Myocyte (in vitro differentiated cells): ENCODE measurements at places on chromosomes 16 and 17. TPM values are rescaled to one million over a fixed set of nuclear protein-coding genes. Genes with fewer than 3 reads are reported as not detected.

CFAP97D1 gene
- not detected in 2 replicates for total RNA-seq

ZMYND15 gene
- total RNA-seq, result 0.05 TPM in 1 of 2 replicates, not detected in the other

SUPT6H gene
- total RNA-seq, result 37.5 and 38.3 TPM in 2 replicates

CCL8 gene
- total RNA-seq, result not detected in 2 replicates

SLC46A1 gene
- total RNA-seq, result 1.8 and 3.2 TPM in 2 replicates

IRF8 gene
- total RNA-seq, result not detected in 2 replicates

KRTAP3-2 gene
- not detected in 2 replicates for total RNA-seq

EVPL gene
- total RNA-seq, result not detected in 2 replicates

EXOC3L1 gene
- total RNA-seq, result 0.99 and 2.1 TPM in 2 replicates

CD300LF gene
- total RNA-seq, result 0.26 TPM in 1 of 2 replicates, not detected in the other

SLC6A4 gene
- 0.03 TPM in 1 of 2 replicates, not detected in the other for total RNA-seq

CCR7 gene
- total RNA-seq, result 0.05 TPM in 1 of 2 replicates, not detected in the other

MPP3 gene
- total RNA-seq, result 5.4 and 5.5 TPM in 2 replicates

PIRT gene
- total RNA-seq, result not detected in 2 replicates

CDRT15L2 gene
- not detected in 2 replicates for total RNA-seq

RPS15A gene
- total RNA-seq, result 1,462 and 1,617 TPM in 2 replicates

DNAAF8 gene
- total RNA-seq, result 0.91 and 1.1 TPM in 2 replicates

CLEC16A gene
- 20.7 and 23.8 TPM in 2 replicates for total RNA-seq

TP53TG3C gene
- not detected in 2 replicates for total RNA-seq

ITGAD gene
- not detected in 2 replicates for total RNA-seq

MRC2 gene
- 143 and 161 TPM in 2 replicates for total RNA-seq

SSTR5 gene
- 0.29 and 1.6 TPM in 2 replicates for total RNA-seq

CHP2 gene
- not detected in 2 replicates for total RNA-seq

ZPBP2 gene
- not detected in 2 replicates for total RNA-seq

CCDC92B gene
- not detected in 2 replicates for total RNA-seq

USP7 gene
- total RNA-seq, result 57.2 and 69.3 TPM in 2 replicates

CCDC40 gene
- 3.2 and 5.6 TPM in 2 replicates for total RNA-seq

ABCC12 gene
- 0.05 TPM in 1 of 2 replicates, not detected in the other for total RNA-seq

CHAD gene
- total RNA-seq, result not detected in 2 replicates

TMEM132E gene
- not detected in 2 replicates for total RNA-seq

C16orf92 gene
- not detected in 2 replicates for total RNA-seq

IRX6 gene
- total RNA-seq, result 0.05 and 0.13 TPM in 2 replicates

KCNJ12 gene
- total RNA-seq, result 14.6 and 15.4 TPM in 2 replicates

FOXL1 gene
- 0.67 and 1.5 TPM in 2 replicates for total RNA-seq

MNT gene
- 6.4 and 8.5 TPM in 2 replicates for total RNA-seq

GALK1 gene
- total RNA-seq, result 18.5 and 24.0 TPM in 2 replicates

GIT1 gene
- 64.7 and 71.2 TPM in 2 replicates for total RNA-seq

EVI2A gene
- 48.6 and 59.2 TPM in 2 replicates for total RNA-seq

MAP2K6 gene
- 0.16 and 0.26 TPM in 2 replicates for total RNA-seq

ALDH3A2 gene
- 102 and 137 TPM in 2 replicates for total RNA-seq

CPHXL gene
- total RNA-seq, result 0.47 TPM in 1 of 2 replicates, not detected in the other

PDILT gene
- total RNA-seq, result not detected in 2 replicates

CD79B gene
- 0.99 and 4.8 TPM in 2 replicates for total RNA-seq

MIEF2 gene
- 38.0 and 50.5 TPM in 2 replicates for total RNA-seq

DNAH9 gene
- total RNA-seq, result 0.05 TPM in 1 of 2 replicates, not detected in the other

TMEM204 gene
- total RNA-seq, result 0.45 TPM in 1 of 2 replicates, not detected in the other

TAC4 gene
- not detected in 2 replicates for total RNA-seq

C16orf74 gene
- 0.16 TPM in 1 of 2 replicates, not detected in the other for total RNA-seq

PPL gene
- 5.9 and 25.4 TPM in 2 replicates for total RNA-seq

NPB gene
- total RNA-seq, result 1.3 and 6.1 TPM in 2 replicates

ANKS4B gene
- 0.03 TPM in 1 of 2 replicates, not detected in the other for total RNA-seq

ANKFY1 gene
- 15.9 and 17.0 TPM in 2 replicates for total RNA-seq
